Esophagus (tissue), 2 donors: ENCODE measurements at places on chromosomes 3 and 15. TPM values are rescaled to one million over a fixed set of nuclear protein-coding genes. Genes with fewer than 3 reads are reported as not detected.

Gene RNF123
- polyA plus RNA-seq = 16.9 TPM

Gene REC114
- not detected for polyA plus RNA-seq

Gene GOLGA6B
- polyA plus RNA-seq = not detected

Gene TLR9
- polyA plus RNA-seq = 0.14 TPM

Gene COL6A5
- polyA plus RNA-seq = 0.04 TPM

Gene TMEM212
- not detected for polyA plus RNA-seq

Gene TRA2B
- polyA plus RNA-seq = 56.6 TPM

Gene PLA2G4E
- 2.5 TPM for polyA plus RNA-seq

Gene EIF4G1
- 222 TPM for polyA plus RNA-seq

Gene OR4F6
- polyA plus RNA-seq = not detected

Gene RASGRP1
- polyA plus RNA-seq = 2.5 TPM
